ENCODE measurements at places on chromosomes 11 and 22.

GRCh38 chr22:46122511-46122971 is 27.8 kb upstream of the PPARA start:
- DNase-seq = no peak

DNA sequence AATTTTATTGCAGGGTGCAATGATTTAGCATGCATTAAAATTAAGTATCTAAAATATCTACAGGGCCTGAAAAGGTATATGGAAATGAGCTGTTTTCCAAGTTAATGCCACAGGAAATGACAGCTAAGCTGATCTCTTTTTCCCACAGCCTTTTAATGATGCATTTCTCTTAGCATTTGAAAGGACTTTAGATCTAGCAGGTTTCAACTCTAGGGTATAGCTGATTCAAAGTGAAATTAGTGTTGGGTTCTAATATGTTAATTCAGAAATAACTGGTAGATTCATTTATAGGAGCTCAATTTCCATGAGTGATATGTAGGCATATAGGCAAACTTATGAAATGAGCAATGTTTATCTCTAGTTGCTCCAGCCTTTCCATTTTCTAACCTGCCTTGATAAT is 274.2 kb downstream of the CASP12 start:
- no peak for DNase-seq

DNA sequence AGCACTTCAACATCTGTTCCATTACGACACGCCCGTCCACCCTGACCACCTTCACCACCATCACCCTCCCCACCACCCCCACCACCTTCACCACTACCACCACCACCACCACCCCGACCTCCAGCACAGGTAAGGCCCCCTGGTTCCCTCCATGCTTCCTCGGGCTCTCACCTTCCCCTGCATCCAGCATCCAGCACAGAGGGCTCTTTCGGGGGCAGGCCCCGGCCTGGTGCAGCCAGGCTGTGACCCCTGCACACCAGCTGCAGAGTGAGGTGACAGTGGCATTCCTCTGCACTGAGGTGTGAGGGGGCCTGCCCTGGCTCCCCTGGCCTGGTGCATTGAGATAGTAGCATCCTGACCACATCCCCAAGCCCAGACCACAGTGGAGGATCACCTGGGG is 18.2 kb downstream of the MUC2 start:
- DNase-seq = no peak

DNA sequence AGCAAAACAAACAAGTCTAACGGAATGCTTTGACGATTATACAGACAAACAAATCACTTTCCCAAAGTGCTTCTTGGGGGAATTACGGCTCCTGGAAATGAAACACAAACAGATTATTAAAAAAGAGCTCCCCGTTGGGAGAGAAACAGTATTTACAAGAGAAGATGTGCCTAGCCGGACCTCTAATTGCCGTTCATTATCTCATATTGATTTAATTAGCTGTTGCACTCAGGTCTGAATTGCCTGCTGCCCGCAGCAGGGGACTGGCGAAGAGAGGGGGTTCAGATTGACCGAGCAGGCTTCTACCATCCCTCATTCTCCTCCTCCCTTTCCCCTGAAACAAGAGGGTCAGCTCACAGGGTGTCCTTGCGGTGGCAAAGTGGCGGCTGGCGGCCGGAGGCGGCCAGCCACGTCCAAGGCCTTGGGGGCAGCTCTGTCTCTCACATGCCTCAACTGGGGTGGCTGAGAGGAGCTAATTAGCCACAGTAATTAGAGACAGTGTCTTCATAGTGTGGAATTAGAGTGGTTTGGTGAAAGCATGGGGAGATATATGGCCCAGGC is 295.1 kb downstream of the MIAT start:
- no peak for DNase-seq
